ENCODE measurements at places on chromosomes 12 and 14.

DNA sequence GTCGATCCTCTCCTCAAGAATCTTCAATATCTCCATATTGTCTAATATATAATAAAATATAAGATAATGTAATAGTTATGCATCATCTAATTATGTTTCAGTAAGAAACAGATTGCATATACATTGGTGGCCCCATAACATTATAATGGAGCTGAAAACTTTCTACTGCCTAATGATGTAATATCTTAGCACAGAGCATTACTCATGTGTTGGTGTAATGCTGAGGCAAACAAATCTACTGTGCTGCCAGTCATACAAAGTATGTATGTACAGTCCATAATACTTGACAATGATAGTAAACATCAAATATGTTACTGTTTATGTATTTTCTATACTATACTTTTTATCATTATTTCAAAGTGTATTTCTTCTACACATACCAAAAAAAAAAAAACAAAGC lies 128.7 kb downstream of the CPNE8 start:
- DNase-seq = no peak

DNA sequence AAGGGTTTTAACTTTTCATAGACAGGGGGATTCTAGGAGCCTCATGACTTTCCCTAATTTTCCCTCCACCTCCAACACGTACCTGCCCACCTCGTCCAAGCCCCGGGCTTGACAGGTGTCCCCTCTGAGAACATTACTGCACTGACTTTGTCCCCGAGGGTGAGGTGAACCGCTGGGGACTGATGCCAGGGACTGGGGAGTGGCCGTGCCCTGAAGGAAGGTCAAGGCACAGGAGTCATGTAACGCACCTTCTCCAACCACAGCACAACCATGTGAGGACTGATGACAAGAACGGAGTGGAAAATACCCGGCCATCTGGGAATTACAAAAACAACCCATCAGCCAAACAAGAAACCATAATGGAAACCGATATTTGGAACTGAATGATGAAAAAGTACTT lies 214.7 kb upstream of the C14orf180 start:
- DNase-seq = no peak

- no peak for DNase-seq
Observed at GRCh38 chr12:107415071-107415470, 270.5 kb upstream of the PWP1 start.

DNA sequence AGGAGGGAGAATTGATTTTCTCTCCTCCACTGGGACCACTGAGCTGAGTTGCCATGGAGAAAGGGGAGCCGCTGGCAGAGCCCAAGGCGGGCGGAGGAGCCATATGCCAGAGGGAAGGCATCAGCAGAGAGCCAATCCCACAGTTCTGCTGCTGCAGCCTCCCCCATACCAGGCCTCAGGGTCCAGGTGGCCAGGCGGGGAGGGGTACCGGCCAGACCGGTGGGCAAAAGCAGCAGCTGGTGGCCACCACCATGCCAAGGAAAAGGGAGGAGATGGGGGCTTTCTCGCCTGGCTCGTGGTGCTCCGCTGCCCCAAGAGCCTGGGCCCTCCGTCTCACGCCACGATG lies 72.8 kb downstream of the PITPNM2 start:
- DNase-seq = no peak

- no peak for DNase-seq
Observed at GRCh38 chr14:96249029-96249428, 7.0 kb upstream of the BDKRB1 start.

- no peak for DNase-seq
Observed at GRCh38 chr12:58139894-58140293, 198.5 kb downstream of the ATP23 start.

- no peak for DNase-seq
Observed at GRCh38 chr14:93708311-93708734, 80.0 kb downstream of the PRIMA1 start.

- DNase-seq = no peak
Observed at GRCh38 chr12:83153177-83153576, 466.5 kb downstream of the TMTC2 start.

DNA sequence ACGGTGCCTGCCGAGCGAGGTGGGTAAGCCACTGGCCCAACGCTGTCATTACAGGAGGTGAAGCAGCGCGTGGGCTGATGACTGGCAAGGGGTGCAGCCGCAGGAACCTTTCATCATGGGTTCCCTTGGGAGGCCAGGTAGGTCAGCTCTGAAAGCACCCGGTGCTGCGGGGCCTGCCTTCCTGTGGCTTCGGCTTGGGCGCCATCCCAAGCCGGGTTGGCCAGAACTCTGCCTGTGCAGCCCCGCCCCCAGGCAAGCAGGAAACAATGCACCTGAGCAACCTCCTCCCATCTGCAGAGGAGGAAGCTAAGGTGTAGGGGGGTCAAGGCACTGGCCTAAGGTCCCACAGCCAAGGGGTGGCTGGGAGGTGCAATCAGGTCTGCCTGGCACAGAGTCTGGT lies 20.0 kb upstream of the HHIPL1 start:
- DNase-seq = no peak

DNA sequence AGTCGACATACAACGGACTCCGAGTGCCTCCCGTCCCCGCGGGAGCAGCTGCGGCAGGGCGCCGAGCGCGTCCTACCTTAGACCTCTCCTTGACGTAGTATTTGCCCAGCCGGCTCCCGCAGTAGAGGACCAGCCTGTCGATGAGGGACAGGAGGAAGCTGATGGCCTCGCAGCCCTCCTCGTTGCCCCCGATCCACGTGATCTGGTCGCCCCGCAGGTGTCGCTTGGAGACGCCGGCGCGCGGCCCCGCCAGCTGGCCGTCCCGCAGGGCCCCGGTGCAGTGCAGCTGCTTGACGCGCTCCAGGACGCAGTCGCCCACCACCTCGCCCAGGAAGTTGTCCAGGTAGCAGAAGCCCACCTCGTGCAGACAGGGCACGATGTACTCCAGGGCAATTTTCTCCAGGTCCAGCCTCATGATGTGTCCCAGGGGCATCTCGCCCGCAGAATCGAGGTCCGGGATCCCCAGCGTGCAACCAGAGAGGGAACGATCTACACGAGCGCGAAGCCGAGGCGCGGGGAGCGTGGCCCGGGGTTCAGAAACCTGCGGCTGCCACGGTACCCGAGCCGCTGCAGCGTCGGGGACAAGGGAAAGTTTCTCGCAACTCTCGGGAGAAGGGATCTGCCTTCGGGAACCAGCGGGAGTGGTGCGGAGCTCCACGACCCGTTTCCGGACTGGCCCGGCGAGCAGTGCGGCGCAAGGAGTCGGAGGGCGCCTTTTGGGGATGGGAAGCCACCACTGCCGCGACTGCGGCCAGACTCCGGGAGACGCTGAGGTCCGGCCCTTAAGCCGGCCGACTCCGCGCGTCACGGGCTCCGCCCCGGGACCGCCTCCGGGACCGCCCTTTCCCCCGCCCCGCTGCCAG lies at the start of gene EGLN3:
Gene EGLN3, minus strand, starts transcription at position 755 of the 863 bp plus-strand sequence. Its CDS starts 322 bp downstream, at position 433.
- DNase-seq = peak; percentile 44

GRCh38 chr12:94990222-94990621 lies 13.3 kb downstream of the NDUFA12 start:
- no peak for DNase-seq

GRCh38 chr14:74975059-74975810 lies 19.8 kb upstream of the PGF start:
- DNase-seq = no peak

GRCh38 chr12:91866566-91866965 lies 279.1 kb downstream of the BTG1 start:
- DNase-seq = no peak

GRCh38 chr12:125271892-125272291 lies 206.7 kb downstream of the AACS start:
- DNase-seq = no peak

GRCh38 chr12:124964836-124965462 lies 24.0 kb downstream of the DHX37 start:
- DNase-seq = no peak

- no peak for DNase-seq
Observed at GRCh38 chr12:124802361-124802760, 61.3 kb downstream of the SCARB1 start.

DNA sequence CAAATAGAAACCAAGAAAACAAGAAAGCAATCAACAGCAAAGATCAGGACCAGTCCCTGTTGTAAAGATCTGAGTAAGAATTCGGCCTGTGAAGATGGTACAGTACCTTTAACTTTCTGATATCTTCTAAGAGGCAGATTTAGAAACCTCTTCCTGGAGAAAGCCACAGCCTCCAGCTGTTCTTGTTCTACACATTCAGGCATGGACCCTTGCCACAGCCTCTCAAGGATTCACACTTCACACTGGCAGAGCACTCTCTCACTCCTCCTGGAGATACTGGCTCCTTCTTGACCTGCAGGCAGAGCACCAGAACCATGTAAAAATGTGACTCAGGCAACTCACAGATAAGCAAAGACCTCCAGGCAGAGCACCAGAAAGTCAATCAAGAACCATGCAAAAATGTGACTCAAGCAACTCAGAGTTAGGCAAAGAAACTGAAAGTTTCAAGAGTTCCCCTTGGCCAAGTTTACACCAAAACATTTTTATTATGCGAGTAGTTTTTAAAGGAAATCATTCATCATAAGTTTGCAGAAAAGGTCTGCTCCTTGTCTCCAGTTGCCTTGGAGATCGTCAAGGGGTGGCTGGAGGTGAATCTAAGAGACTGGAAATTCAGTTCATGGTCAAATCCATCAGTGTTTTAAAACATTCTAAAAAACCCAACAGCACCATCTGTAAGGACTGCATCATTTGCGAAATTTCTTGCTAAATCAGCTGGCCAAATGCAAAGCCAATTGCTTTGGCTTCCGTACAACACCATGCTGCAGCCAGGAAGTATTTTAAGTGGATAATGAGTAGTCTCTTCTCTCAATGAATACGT lies 119.3 kb upstream of the MDM1 start:
- peak; percentile 10 for DNase-seq

DNA sequence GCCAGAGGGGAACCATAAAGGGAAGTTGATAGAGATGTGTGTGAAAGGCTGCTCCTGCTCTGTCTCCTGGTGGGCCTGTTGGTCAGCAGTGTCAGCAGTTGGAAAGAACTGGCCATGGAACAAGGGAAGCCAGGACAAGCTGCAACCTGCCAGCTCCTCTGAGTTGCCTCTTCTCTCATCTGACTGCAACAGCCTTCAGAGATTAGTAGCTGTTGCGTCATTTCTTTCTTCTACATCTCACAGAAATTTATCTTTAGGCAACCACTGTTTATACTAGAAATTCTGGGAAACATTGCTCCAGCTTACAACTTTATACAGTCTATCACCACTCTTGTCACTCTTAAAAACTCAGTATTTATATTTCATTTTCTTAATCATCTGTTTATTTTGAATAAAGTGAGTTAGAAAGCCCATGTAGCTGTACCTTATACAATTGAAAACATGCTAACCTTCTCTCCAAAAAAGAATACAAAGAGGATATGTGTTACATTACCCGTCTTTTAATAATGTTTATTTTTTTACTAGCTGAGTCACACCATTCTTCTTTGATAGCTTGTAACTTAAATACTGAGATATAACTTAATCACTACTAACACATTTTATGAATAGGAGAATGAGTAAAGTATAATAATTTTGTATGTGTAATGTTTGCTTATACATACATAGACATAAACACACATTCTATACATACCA lies 224.2 kb downstream of the LRFN5 start:
- DNase-seq = no peak

- DNase-seq = no peak
Observed at GRCh38 chr14:59565087-59565486, 11.5 kb downstream of the CCDC175 start.

GRCh38 chr14:105944632-105945610 lies 418.5 kb downstream of the TMEM121 start:
- DNase-seq = peak; percentile 78

GRCh38 chr12:85036733-85037132 lies 582 bp downstream of the LRRIQ1 start:
- no peak for DNase-seq

- DNase-seq = no peak
Observed at GRCh38 chr14:91281346-91281745, 36.8 kb upstream of the GPR68 start.

DNA sequence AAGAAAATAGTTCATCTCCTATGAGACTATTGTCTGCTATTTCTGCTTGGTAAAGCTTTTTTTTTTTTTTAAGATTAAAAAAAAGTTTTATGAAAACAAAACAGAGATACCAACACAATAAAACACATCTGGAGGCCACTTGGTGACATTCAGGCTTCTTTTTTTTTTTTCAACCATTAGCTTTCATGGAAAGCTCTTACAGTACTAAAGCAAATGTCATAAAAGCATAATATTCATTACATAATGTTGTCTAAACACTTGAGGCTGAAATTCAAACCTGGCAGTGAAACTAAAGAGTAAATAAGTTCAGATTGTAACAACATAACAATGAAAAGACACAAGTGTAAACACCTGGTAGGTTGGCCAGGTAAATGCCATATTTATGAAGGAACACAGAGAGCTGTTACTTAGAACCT lies 14.7 kb downstream of the PRICKLE1 start:
- no peak for DNase-seq

DNA sequence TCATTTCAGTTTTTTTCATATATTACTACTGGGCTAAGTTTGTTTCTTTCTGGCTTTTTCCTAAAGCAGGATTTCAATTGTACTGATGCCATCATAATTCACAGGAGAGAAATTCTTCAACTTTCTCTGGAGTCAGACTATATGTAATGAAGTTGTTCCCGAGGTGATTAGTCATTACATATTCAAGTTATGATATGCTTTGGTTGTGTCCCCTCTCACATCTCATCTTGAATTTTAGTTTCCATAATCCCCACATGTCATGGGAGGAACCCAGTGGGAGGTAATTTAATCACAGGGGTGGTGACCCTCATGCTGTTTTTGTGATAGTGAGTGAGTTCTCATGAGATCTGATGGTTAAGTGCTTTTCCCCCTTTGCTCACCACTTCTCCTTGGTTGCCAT lies 227.5 kb upstream of the LRIG3 start:
- no peak for DNase-seq

- no peak for DNase-seq
Observed at GRCh38 chr14:35285168-35286002, 6.8 kb upstream of the PSMA6 start.

DNA sequence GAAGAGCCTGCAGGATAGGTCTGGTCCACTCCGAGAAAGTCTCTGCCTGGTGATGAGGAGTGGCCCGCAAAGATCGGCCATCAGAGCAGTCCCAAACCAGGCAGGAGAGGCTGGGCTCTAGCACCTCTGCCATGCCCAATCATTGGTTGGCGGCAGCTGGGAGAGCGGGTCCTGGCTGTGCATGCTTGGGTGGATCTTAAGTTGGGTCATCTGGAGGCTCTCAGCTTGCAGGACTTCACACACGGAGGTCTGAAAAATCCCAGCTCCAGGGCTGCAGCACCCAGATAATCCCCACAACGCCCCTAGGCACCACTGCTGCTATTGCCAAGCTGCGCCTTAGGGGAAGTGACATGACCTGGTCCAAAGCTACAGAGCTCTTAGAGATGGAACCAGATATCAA lies 766.7 kb upstream of the TBX3 start:
- DNase-seq = no peak

DNA sequence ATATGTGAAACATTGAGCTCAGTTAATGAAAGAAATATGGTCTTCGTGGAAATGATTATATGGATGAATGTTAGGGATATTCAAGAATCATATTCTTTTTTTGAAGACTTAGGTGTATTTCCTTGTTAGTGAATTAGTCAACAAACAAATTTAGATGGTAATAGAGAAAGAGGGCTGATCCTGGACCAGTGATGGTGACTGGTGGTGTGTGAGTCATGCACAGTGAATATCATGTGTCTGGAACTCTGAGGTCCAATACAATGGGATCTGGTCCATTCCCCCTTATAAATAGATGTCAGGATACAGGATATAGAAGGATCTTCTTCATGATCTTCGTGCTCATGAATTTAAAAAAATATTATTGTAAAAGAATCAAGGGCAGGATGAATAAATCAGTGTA lies 64.4 kb upstream of the RTL1 start:
- DNase-seq = no peak

Measured in activated CD4-positive, alpha-beta T cell treated with anti-CD3 and anti-CD28 coated beads for 24 hours (primary cell).